Esophagus muscularis mucosa (tissue), 4 donors: ENCODE measurements at places on chromosomes 16 and 17. TPM values are rescaled to one million over a fixed set of nuclear protein-coding genes. Genes with fewer than 3 reads are reported as not detected.

GRCh38 chr17:65191811-65192740, 54.9 kb downstream of the RGS9 start:
- H3K27me3 ChIP-seq: no peaks in the 10 kb centered on the region
- H3K27ac ChIP-seq: no peak overlapping the region
- no peaks in the 10 kb centered on the region for H3K4me1 ChIP-seq
- H3K4me3 ChIP-seq: no peak overlapping the region

DNA sequence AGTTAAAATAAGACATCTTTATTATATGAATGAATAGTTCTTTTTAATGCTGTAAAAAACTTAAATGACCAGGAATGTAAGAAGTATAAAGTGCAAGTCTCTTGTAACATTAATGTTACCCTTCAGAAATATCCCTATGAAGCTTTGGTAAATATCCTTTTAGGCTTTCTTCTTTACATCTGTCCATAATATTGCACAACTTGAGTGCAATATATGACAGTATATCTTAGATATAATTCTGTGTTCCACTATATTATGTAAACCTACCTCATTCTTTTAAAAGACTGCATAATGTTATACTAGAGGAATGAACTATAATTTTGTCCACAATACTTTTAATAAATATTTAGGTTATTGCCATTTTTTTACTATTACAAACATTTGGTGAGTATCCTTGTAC, 81.1 kb downstream of the EFCAB13 start:
- DNase-seq: no peak
- no peaks in the 10 kb centered on the region for H3K4me1 ChIP-seq
- no peaks in the 10 kb centered on the region for H3K27me3 ChIP-seq
- no peak overlapping the region for H3K27ac ChIP-seq

DNA sequence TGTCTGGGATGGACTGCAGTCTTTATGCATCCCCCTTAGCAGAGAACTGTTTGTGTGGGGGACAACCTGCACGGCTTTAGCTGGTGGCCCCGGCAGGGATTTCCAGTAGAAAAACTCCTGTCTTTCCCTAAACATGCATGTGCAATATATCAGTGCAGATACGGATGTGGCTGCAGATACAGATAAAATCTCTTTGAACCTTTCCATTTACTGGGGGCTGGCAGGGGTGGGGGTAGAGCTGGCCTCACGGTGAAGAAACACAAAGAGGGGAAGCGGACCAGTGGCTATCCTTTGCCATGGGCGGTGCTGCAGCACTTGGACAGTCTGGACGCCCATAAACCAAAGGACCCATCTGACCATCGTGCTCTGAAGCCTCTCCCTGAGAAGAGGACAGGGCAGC, 201.3 kb downstream of the ZFHX3 start:
- H3K4me1 ChIP-seq: peaks cover 55% of the 10 kb centered on the region
- H3K27ac ChIP-seq: no peak overlapping the region
- no peaks in the 10 kb centered on the region for H3K36me3 ChIP-seq
- H3K27me3 ChIP-seq: no peaks in the 10 kb centered on the region

DNA sequence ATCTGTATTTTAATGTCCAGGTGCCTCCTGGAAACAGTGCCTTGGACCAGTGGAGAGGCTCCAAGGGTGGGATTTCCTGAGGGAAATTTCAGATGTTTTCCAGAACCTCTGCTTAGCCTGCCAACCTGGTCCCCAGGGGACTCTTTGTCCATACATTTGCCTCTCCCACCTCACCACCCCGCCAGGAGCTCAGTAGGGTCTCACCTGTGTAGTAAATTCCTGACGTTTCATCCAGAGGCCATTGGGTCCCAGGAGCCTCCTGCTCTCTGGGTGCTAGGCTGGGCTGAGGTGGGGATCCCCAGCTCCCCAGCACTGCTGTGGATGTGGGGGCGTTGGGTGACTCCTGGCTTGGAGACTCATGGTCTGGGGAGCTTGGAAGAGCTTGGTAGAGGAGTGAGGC, 2.7 kb downstream of the NLRP1 start:
- H3K36me3 ChIP-seq: peaks cover 25% of the 10 kb centered on the region
- H3K4me3 ChIP-seq: no peak overlapping the region
- no peak overlapping the region for H3K27ac ChIP-seq
- H3K4me1 ChIP-seq: peaks cover 37% of the 10 kb centered on the region
- DNase-seq: no peak

FCSK gene
- total RNA-seq: 13.1 TPM

GRCh38 chr17:77489893-77490255, 349.1 kb downstream of the SEC14L1 start:
- H3K4me3 ChIP-seq: no peak overlapping the region
- H3K36me3 ChIP-seq: peaks cover 69% of the 10 kb centered on the region
- H3K4me1 ChIP-seq: peaks cover 36% of the 10 kb centered on the region
- peak overlapping the region; percentile 81 for H3K27ac ChIP-seq

DNA sequence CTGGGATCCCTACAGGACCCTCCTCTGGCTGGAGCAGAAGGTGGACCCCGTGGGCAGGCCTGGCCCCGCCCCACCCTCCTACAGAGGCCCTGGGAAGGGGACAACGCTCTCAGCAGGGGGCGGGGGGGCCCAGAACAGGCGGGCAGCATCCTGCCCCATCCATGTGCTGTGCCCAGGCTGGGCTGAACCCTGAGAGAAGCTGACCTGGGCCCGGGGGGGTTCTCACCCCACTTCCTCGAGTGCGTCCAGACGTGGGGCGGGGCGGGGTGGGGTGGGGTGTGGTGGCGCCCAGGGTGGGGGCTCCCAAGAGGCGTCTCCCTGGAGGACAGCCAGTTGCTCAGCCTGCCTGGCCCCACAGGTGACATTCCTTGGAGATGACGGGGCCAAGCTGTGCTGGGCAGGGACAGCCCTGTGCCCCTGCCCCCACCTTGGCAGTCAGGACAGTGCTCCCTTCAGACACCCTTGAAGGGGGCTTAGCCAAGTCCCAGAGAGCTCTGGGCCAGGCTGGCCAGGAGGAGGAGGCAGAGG, 390 bp upstream of the UNC13D start:
- H3K36me3 ChIP-seq: peaks cover 33% of the 10 kb centered on the region
- H3K4me3 ChIP-seq: peak overlapping the region; percentile 50
- DNase-seq: no peak
- peak overlapping the region; percentile 73 for H3K27ac ChIP-seq
- no peaks in the 10 kb centered on the region for H3K27me3 ChIP-seq

CTRB1 gene
- total RNA-seq: not detected

DNA sequence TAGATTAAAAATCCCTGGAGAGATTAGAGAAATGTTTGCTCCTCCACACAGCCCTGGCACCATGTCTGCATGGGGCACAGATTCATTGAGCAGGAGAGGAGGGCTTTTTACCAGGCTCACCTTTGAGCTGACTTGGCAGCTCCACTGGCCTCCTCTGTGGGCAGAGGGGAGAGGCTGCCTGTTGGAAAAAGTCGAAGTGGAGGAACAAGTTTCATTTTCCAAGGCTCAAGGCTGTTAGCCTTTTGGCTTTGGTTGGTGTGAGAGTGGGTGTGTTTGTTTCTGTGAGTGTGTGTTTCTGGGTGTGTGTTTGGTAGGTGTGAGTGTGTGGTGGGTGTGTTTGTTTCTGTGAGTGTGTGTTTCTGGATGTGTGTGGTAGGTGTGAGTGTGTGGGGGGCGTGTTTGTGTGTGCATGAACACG, 5.6 kb downstream of the TMEM238L start:
- DNase-seq: no peak
- H3K4me1 ChIP-seq: no peaks in the 10 kb centered on the region
- H3K27me3 ChIP-seq: no peaks in the 10 kb centered on the region
- H3K27ac ChIP-seq: no peak overlapping the region
- no peaks in the 10 kb centered on the region for H3K36me3 ChIP-seq

CHAD gene
- total RNA-seq: not detected

DNA sequence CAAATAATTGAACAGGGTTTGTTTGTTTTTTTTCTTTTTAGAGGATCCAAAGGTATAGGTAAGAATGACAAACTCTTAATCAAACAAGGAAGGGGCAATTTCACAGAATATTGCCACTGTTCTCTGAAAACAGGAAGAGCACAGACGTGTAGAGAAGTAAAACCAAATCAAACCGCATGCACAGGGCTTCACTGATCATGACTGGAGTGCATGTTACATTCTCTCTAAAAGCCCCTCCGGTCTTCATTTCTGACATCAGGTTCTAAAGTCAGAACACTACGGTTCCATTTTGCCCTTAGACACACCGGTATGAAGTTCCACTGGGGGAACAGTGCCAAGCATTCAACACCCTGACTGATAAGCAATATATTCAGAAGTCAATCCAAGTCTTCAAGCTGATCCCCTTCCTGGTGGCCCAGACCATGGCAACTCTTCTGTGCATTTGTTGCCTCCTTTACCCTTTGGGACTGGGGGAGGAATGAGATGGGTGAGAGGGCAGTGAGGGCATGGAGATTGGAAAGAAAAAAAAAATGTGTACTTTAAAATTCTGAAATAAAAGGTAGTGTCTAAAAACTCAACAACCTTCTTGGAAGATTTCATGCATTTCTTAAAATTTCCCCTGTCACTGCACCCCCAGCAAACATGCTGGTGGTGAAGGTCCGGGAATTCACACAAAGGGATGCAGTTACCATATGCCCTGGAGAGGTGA, 1.4 kb downstream of the MMD start:
- no peaks in the 10 kb centered on the region for H3K27me3 ChIP-seq
- H3K4me3 ChIP-seq: peak overlapping the region; percentile 91
- H3K27ac ChIP-seq: peak overlapping the region; percentile 92

GGNBP2 gene
- 41.6 TPM for total RNA-seq

PRSS21 gene
- not detected for total RNA-seq

PARN gene
- total RNA-seq: 37.8 TPM

TBC1D28 gene
- total RNA-seq: not detected

GRCh38 chr16:58842156-58842555, 108.0 kb upstream of the GOT2 start:
- H3K36me3 ChIP-seq: no peaks in the 10 kb centered on the region
- H3K4me3 ChIP-seq: no peak overlapping the region
- H3K27ac ChIP-seq: no peak overlapping the region
- no peaks in the 10 kb centered on the region for H3K27me3 ChIP-seq
- H3K4me1 ChIP-seq: no peaks in the 10 kb centered on the region

DNA sequence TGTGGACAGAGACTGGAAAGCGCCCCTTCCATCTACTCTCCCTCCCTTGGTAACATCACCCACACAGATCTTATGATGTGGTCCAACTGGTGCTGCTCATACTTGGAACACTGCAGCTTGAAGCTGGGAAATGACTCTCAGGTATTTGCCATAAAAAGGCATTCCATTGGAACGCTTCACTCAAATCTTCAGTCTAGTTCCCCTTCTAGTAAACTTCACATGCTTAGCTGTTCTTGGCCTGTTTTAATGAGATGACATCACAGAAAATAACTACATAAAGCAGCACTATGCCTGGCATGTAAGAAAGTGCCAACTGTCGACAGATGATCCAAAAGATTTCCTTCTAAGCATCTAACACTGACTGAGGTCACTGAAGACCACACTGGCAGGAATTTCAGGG, 9.3 kb downstream of the ZNF263 start:
- H3K27ac ChIP-seq: no peak overlapping the region
- no peak overlapping the region for H3K4me3 ChIP-seq
- no peak for DNase-seq
- H3K36me3 ChIP-seq: peaks cover 71% of the 10 kb centered on the region

FOXC2 gene
- 0.99 TPM for total RNA-seq

GRCh38 chr17:71790791-71791190, 330.0 kb upstream of the SOX9 start:
- no peak for DNase-seq
- H3K4me1 ChIP-seq: no peaks in the 10 kb centered on the region
- H3K27me3 ChIP-seq: peaks cover 8% of the 10 kb centered on the region

MPG gene
- total RNA-seq: 120 TPM

DNA sequence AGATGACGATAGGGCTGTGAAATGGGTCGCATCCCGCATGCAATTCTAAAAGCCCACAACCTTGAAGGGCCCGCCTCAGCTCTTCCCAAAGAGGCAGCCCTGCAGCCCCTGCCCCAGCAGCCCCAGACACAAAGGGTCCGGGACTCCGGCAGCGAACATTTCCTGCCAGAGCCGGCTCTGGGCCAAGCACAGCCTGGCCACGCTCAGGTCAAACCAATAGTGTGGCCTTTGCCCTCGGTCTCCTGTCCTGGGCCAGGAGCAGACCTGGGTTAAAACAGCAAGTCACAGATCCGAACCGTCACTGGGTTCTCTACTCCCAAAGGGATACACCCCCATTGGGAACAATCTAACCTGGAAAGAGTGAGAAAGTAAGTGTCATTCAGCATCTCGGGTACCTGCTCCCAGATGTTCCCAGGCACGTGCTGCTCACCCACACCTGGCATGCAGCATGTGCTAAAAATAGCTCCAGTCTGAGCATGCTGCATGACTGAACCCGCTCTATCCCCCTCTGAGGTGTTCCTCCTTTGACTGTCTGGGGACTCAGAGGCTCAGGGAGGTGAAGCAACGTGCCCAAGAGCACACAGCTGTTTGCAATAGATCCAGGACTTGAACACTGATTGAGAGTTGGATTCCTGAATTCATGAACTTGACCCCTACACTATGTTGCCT, 22.2 kb upstream of the ATP2A3 start:
- H3K27me3 ChIP-seq: no peaks in the 10 kb centered on the region
- no peak for DNase-seq
- no peak overlapping the region for H3K27ac ChIP-seq

CES5A gene
- not detected for total RNA-seq

DNA sequence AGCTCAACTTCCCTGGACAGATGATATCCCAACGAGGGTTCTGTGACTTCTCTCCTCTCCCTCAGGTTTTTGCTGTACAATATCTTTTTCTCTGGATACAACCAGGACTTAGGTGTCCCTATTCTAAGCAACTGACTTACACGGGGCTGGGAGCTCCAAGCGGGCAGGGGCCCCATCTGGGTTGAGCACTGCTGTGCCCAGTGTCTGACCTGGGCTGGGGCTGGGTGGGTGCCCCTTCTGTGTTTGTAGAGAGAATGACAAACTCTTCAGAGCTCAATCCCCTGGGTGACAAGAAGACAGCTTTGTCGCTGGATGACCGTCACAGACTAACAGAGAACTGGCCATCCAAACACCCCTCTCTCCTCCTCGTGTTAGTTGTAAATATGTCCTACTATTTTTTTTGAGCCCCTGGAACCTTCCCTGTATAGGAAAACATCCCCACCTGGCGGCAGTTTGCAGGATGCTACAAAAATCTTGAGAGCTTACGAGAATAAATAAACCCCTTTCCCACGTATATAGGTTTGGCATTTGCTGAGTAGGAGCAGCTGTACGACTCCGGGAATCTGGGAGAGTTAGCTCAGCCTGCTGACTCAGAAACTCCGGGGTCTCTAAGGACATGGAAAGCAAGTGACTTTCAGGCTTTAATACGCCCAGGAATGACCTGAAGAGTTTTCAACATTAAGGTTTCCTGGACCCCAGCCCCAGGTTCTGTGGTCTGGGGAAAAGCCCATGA, 23.7 kb upstream of the RCVRN start:
- DNase-seq: no peak
- H3K4me1 ChIP-seq: peaks cover 20% of the 10 kb centered on the region

- DNase-seq: no peak
- H3K4me1 ChIP-seq: no peaks in the 10 kb centered on the region
- H3K27ac ChIP-seq: no peak overlapping the region
- no peaks in the 10 kb centered on the region for H3K36me3 ChIP-seq
- H3K4me3 ChIP-seq: no peak overlapping the region
- no peaks in the 10 kb centered on the region for H3K27me3 ChIP-seq
These were observed 46.3 kb downstream of the DYNLRB2 start for GRCh38 chr16:80587071-80587470.

FOXL1 gene
- 0.66 TPM for total RNA-seq

GRCh38 chr16:85927959-85928358, 29.0 kb downstream of the IRF8 start:
- peaks cover 29% of the 10 kb centered on the region for H3K4me1 ChIP-seq
- H3K4me3 ChIP-seq: no peak overlapping the region
- DNase-seq: no peak
- H3K36me3 ChIP-seq: no peaks in the 10 kb centered on the region
